ENCODE measurements at places on chromosomes 2 and 18.

- no peak for DNase-seq
These were observed 560.6 kb downstream of the SLC4A3 start for GRCh38 chr2:220188031-220188430.

DNA sequence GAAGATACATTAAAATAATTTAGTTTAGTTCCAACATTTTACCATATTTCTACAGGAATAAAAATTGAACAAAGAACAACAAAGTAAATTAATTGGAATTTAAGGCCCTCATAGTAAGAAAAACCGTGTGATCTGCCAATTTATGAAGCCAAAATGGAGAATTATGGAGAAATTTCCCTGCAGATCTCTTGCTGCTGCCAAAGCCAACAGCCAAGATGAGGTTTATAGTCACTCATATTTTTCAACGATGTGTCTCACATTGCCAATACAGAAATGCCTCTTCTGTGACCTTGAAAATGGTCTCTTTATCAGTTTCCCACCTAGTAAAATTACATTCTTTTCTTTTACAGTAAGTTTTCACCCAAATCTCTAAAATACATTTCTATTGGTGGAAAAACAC, 317.2 kb upstream of the FIGN start:
- no peak for DNase-seq

DNA sequence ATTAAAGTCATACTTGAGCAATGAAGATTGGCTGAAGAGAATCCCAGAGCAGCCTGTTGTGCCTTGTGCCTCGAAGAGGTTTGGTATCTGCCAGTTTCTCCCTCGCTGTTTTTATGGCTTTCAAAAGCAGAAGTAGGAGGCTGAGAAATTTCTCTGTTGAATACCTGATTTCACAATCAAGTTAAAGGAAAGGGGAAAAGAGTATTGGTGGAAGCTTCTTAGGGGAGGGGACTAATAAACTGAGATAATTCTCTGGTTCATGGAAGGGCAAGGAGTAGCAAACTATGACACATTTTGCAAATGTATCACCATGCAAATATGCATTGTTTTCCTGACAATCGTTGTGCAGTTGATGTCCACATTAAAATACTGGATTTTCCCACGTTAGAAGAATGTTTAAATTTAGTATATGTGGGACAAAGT, at the start of gene IL1B:
Gene IL1B, minus strand, starts transcription at position 85 of the 423 bp plus-strand sequence. CDS start 550 bp downstream, outside the sequence.
- no peak for DNase-seq

DNA sequence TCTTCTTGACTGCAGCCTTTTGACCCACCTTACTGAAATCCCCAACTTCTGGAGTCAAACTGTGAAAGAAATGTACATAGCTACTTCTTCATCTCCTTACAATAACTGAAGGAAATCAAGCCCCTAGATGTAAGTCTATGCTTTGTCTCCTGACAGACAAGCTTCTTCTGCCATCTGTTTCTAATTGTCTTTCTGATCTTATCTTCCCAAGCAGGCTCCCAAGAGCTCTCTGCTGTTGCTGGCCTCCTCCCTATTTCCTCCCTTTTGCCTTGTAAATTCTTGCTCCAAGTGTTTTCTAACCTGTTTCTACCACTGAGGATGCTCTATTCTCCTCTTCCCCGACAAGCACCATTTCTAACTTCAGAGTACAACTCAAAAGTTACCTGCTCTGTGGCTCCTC, 77.4 kb upstream of the OSR1 start:
- DNase-seq: no peak

- no peak for DNase-seq
These were observed 105.5 kb downstream of the FMNL2 start for GRCh38 chr2:152440460-152440859.

DNA sequence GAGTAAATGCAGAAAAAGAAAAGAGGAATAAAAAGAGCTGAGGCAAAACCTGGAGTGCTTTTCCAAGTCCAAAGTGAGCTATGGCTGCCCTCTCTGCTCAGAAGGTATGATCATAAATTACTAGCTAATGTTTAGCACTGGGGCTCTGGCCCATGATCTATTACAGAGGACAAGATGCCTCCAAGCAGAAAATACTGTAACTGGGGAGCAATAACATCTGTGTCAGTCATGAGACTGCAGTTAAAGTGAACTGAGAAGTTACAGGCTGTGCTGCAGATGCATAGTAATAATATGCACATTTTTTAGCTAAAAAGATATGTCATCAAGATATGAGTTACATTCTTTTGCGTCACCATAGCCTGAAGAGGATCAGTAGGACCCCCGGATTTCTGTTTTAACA, 209.4 kb upstream of the RBBP8 start:
- no peak for DNase-seq

GRCh38 chr2:82875858-82876257, 1583.2 kb downstream of the SUCLG1 start:
- no peak for DNase-seq
